GM12864 (cell line): ENCODE measurements at places on chromosomes 12 and 14.

GRCh38 chr12:111596985-111597830 is 1.9 kb downstream of the ATXN2 start:
- DNase-seq: no peak

DNA sequence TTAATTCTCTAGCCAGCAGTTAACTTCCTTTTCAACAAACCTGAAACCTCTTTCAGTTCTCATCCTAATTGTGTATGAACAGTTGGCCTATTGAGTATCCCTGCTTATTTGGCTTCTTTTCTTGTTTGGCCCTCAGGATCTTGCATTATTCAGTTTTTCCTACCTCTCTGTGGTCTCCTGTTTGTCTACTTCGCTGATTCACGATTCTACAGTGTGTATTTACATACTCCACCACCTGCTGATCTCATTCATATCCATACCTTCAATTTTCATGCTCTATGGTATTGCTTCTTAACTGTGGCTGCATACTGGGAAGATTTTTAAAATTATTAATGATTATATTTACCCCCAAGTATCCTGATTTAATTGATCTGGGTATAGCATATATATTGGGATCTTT is 56.4 kb downstream of the RASSF9 start:
- no peak for DNase-seq

GRCh38 chr14:65704850-65705249 is 292.3 kb downstream of the FUT8 start:
- DNase-seq: peak; percentile 18

GRCh38 chr12:130715998-130716968 is at the start of gene RIMBP2:
Gene RIMBP2, minus strand, starts transcription at chr12:130716299. Its CDS starts 237,286 bp downstream, at chr12:130479013.
- DNase-seq: no peak

- no peak for DNase-seq
These were observed 32.3 kb upstream of the TBC1D30 start for GRCh38 chr12:64792128-64792527.

DNA sequence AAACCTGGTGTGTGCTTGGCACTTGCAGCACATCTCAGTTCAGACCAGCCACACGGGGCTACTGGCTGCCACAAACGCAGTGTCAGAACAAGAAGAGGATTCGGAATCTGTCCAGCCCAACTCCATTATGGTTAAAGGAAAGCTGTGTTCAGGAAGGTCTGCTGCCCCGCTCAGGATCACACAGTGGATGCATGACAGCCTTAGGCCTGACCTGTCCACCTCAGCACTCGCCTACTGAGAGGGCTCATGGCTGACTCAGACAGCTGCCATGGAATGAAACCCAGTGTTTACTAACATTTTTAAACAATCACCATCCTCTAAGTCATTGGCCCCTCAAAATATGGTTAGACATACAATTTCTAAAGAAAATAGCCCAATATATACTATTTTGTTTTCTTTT is 5.6 kb upstream of the NIN start:
- no peak for DNase-seq
